ENCODE measurements at places on chromosomes 16 and 17.

GRCh38 chr17:7716901-7717755 is at the start of gene DNAH2:
TSS of gene DNAH2 (plus strand) at chr17:7717744. CDS start at chr17:7719735, 1,991 bp downstream.
- peak; percentile 16 for DNase-seq

DNA sequence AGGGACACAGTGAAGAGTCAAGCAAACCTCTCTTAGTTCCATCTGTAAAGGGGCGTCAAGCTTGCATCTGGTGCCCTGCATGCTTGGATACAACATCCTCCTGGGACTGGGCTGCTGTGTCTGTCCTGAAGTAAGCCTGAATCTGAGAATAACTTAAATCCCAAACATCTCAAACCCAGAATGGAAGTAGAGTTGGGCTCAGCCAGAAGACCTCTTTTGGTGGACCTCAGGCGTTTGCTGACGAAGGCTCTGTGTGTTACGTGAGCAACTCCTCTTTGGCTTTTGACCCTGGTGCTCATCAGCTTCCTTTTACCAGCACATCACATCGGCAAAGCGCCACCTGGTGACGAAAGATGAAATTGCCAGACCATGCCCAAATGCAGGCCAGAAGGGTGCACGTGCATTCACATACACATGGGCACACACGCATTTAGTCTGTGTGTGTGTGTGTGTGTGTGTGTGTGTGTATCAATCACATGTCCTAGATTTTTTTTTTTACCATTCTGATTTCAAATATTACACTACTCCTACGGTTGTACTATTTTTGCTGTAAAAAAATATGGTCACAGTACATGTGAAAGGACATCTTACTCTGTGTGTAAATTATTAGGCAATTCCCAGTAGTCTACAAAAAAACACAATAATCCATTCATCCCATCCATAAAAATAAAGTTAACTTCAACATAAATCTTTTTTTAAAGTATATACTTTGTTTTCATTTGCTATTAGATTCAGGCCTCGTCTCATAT is 41.1 kb upstream of the FOXJ1 start:
- peak; percentile 81 for DNase-seq

DNA sequence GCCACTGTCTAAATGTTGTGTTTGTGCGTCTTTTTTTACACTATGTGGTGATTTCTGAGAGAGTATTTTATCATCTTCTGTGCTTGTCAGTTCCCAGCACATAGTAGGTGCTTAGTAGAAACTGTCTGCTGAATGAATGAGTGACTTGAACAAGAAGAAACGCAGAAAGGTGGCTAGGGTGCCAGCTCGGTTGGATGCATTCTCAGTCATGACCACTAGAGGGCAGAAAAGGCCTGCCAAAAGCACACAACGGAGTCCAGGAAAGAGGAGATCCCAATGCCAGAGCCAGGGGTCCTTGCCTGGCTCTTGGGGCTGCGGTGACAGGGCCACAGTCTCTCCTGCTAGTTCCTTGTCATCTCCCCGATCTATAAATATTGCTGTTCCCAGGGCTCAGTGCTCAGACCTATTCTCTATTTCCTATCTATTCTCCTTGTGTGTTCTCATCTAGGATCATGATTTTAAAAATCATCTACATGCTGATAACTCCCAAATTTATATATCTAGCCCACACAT is 57.3 kb upstream of the CCL1 start:
- DNase-seq, result peak; percentile 47

DNA sequence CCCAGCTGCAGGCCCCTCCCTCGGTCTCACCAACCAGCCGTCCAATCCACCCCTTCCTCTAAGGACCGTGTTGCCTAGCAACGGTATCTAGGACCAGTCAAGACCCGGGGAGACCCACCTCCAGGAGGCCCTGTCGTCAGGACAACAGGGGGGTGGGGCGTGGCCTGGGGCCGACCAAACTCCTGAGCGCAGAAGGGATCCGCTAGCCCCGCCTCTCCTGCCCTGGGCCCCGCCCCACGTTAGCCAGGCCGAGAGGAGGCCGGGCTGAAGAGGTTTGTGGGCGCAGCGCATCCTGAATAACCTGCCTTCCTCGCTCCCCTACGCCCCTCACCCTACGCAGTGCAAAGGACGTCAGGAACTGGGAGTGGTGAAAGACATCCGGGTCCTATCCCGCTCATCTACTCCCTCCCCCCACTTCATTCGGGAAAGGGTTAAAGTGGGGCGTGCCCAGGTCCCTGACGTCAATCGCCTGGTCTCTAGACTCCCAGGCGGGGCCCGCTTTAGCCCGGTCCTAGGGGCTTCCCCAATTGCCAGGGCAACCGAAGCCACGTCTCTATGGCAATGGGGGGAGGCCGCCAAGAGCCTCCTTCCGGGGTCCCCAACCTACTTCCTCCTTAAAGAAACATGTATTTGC is 14.7 kb downstream of the DLG4 start:
- peak; percentile 94 for DNase-seq

DNA sequence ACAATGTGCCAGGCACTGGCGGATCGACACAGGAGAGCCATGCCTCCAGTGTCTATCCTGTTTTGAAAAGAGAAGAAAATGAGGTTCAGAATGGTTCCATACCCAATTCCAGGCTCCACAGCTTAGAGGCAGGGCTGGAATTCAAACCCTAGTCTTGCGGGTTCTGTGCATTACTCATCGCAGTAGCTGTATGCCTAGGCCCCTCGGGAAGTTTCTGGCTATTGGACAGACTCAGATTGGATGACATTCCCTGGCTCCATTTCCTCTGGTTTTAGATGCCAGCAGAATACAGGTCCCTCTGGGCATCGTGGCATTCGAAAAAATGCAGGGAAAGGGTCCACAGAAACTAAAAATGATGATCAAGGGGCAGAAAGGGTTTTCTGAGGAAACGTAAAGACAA is 184.7 kb downstream of the COPRS start:
- no peak for DNase-seq

DNA sequence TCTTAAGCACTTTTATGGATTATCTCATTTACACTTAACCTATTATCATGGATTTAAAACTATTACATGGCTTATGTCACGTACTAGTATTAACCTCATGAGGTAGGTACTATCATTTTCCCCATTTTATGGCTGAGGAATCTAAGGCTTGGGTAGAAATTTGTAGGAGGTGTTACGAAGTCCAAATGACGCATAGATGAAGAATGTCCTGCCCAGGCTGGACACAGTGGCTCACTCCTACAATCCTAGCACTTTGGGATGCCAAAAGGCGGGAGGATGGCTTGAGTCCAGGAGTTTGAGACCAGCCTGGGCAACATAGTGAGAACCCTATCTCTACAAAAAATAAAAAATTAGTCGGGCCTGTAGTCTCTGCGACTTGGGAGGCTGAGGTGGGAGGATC is 4.8 kb upstream of the C1QL1 start:
- no peak for DNase-seq

GRCh38 chr16:53433509-53433908 is 762 bp upstream of the RBL2 start:
- DNase-seq, result no peak

GRCh38 chr16:67678354-67679023 is 11.9 kb downstream of the C16orf86 start:
- no peak for DNase-seq

GRCh38 chr16:79272141-79272577 is 328.4 kb downstream of the MAF start:
- DNase-seq, result no peak

DNA sequence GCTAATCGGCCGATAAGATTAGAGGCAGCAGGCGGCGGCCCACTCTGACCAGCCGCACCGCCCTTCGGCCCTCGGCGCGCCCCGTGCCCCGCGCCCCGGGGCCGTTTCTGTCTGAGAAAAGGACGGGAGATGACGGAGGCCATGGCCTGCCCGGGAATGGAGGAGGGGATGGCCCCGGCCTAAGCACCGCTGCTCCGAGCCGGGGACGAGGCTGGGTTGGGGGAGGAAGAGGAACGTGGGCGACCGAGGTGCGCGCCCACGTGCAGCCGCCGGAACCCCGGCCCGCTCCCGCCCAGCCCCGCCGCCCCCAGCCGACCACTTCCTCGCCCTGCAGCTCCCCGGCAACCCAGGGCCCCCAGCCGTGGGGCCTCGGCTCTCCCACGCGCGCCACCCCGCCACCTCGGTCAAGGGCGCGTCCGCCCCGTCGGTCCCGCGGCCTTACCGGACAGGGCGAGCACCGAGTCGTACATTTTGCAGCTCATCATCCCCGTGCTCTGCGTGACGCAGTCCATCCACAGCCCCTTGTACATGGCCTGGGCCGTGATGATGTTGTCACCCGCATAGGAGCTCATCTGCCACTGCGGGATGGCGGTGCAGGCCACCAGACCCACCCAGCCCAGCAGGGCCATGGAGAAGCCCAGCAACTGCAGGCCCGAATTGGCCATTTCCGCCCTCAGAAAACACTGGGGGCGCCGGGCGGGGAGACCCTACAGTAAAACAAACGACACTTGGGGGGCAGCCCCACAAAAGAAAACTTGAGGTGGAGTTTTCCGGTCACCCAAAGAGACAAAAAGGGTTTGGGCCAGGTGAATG is 693 bp downstream of the CLDN7 start:
- DNase-seq, result no peak

- DNase-seq, result no peak
Observed at GRCh38 chr16:48157794-48158193, 2.0 kb upstream of the ABCC12 start.

GRCh38 chr16:88831838-88832237 is 20.1 kb upstream of the APRT start:
- DNase-seq, result no peak

DNA sequence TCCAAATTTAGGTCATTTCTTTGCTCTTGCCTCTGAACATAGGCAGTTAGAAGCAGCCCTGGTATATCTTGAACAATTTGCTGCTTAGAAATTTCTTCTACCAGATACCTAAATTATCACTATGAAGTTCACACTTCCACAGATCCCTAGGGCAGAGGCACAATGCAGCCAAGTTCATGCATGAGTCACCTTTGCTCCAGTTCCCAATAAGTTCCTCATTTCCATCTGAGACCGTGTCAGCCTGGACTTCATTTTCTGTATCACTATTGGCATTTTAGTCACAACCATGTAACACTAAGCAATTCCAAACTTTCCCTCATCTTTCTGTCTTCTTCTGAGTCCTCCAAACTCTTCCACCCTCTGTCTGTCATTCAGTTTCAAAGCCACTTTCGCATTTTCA is 45.0 kb downstream of the KCNJ16 start:
- DNase-seq, result peak; percentile 67

- no peak for DNase-seq
Observed at GRCh38 chr17:7056386-7056785, 12.5 kb upstream of the SLC16A11 start.

DNA sequence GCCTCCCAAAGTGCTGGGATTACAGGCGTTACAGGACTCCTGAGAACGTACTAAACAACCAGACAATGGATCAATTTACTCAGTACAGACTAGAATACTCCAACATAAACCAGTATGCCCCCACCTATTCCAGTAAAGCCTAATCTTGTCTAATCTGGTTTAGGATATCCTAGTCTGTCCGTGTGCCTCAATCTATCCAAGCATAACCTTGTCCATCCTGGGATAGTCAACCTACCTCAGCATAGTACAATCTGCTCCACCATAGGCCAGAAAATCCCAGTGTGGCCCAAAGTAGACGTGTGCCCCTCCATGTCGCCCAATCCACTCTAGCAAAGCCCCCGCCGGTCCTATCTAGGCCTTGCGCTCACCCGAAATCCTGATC is 625 bp downstream of the DVL2 start:
- DNase-seq, result no peak

DNA sequence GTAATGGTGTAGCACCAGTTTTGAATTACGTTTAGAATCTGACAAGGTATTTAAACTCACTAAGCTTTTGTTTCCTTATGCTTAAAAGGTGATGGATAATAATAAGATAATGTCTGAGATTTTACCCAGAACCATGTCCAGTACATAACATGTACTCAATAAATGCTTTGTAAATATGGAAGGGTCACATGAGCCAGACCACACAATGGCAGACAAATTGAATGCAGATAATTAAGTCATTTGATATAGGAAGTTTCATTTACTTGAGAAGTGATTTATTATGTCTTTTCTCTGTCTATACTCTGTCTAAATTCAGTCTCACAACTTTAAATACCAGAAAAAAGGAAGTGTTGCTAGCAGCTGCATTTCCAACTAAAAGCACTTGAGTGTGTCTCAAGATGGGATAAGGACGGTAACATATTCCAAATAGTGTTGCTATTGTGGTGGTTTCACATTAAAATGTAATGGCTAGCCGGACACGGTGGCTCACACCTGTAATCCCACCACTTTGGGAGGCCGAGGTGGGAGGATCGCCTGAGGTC is 52.5 kb upstream of the DHX40 start:
- no peak for DNase-seq

- DNase-seq, result no peak
Observed at GRCh38 chr17:76867578-76868175, 527 bp upstream of the MGAT5B start.

DNA sequence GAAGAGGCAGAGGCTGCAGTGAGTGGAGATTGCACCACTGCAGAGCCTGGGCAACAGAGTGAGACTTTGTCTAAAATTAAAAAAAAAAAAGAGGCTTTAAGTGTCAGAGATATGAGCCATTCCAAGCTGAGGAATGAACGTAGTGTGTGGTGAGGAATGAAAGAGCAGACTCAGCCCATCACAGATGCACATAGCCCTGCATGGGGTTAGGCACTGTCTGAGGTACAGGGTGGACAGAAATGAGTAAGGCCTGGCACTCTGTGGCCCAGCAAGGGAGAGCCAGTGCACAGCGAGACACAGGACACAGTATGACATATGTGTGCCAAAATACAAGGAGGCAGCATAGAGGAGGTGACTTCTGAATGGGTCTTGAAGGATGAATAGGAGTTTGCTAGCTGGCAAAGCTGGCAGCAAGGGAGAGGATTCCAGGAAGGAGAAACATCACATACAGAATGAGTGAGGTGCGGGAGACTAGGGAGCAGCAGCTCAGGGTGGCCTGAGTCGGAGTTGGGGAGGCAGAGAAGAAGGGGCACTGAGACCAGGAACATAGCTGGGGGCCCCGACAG is 8.7 kb upstream of the ZNF469 start:
- DNase-seq, result no peak

DNA sequence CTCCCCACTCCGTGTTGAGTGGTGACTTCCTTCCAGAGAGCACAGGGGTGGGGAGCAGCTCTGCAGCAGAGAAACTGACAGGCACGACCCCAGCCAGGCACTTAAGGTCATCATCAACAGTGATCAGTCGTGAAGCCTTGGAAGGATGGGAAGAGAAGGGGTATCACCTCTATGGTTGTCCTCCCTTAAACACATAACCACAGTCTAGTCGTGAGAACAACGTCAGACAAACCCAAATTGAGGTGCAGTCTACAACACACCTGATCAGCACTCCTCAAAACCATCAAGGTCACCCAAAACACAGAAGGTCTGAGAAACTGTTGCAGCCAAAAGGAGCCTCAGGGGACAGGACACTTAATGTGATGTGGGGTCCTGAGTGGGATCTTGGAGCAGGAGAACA is 68.3 kb downstream of the MPRIP start:
- no peak for DNase-seq

DNA sequence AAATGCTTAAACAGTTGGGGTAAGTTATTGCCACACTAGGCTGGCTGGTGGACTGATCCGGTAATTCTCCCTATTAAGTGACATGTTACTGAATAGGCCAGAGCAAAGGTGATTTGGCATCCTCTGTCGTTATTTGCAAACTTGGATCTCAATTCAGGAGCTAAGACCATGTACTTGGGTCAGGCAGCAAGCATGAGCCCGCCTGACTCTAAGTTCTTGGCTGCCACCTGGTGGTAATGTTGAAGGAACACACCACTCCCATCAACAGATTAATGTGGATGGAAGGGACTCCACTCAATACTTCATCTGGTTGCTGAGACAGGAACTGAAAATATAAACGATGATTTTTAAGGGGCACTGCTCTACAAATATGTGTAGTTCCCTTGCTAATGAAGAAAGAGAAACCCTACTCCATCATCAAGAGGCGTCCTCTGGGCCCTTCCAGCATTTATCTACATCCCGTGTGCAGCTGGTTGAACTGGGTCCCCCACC is 70.8 kb downstream of the EMP2 start:
- peak; percentile 74 for DNase-seq
